Left renal cortex interstitium (tissue), 4 donors: ENCODE measurements at places on chromosomes 13 and 19. TPM values are rescaled to one million over a fixed set of nuclear protein-coding genes. Genes with fewer than 3 reads are reported as not detected.

NLRP11 gene
- 0.13 TPM for polyA plus RNA-seq

PRR20C gene
- polyA plus RNA-seq = not detected

KLK15 gene
- not detected for polyA plus RNA-seq

SLC10A2 gene
- 0.73 TPM for polyA plus RNA-seq

ZMYM5 gene
- polyA plus RNA-seq = 24.8 TPM

F7 gene
- 3.9 TPM for polyA plus RNA-seq

APOC4 gene
- not detected for polyA plus RNA-seq

C1QTNF9B gene
- 0.85 TPM for polyA plus RNA-seq

GPR183 gene
- polyA plus RNA-seq = 2.1 TPM

ZSCAN4 gene
- polyA plus RNA-seq = 0.09 TPM

ZNF284 gene
- 5.1 TPM for polyA plus RNA-seq

GRCh38 chr19:33343301-33343700, 30.2 kb upstream of the CEBPG start:
- DNase-seq = no peak

DNA sequence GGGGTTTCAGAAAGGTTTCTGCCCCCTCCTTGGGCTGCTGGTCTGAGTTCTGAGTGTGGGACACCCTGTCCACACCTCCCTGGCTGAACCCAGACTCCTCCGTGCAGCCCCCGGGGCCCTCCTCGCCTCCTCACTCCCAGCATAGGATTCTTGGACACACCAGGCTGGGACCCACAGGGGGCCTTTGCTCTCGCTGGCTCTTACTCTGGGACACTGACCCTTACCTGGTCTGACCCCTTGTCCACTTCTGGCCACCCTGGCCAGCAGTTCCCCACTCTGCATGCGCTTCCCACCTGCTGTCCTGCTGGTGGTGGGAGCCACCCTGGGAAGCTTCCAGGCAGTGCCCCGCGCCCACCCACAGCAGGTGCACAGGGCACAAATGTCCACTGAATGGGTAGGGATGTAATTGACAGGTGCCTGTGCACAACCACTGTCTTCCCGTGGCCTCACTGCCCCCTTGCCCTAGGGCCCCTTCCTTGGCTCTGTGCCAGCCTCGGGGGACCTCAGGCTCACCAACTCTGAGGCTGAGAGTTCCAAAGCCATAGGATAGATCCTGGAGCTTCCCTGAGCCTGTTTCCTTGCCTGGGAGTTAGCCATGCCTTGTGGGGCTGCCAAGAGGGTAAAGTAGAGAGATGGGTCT, 7.0 kb upstream of the SLC25A42 start:
- no peak for DNase-seq

- no peak for DNase-seq
Measured at GRCh38 chr13:32642858-32643257, 56.6 kb downstream of the PDS5B start.

DNA sequence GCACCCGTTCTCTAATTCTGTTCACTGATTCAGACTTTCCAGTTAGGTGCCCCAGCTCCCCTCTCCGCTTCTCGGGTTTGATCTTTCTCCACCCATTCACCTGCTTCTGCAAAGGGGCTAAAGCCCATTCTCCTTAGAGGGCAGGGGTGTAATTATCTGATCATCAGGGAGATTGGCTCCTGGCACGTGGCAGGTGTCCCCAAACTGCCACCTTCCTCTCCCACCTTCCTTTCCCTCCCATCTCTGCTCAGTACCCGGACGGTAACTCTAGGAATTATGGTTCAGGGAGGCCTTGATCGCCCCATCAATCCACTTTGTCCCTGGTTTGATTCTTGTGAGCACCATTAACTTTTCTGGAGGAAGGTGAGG, 212 bp downstream of the FFAR1 start:
- no peak for DNase-seq

GRCh38 chr13:47454986-47455385, 546.1 kb downstream of the SUCLA2 start:
- no peak for DNase-seq

GRCh38 chr19:16045893-16046292, 30.4 kb upstream of the TPM4 start:
- DNase-seq = no peak

GRCh38 chr13:94712287-94712811, at the start of gene SOX21:
Gene SOX21, minus strand, starts transcription at chr13:94712545. Its CDS starts 496 bp downstream, at chr13:94712049.
- DNase-seq = no peak

DNA sequence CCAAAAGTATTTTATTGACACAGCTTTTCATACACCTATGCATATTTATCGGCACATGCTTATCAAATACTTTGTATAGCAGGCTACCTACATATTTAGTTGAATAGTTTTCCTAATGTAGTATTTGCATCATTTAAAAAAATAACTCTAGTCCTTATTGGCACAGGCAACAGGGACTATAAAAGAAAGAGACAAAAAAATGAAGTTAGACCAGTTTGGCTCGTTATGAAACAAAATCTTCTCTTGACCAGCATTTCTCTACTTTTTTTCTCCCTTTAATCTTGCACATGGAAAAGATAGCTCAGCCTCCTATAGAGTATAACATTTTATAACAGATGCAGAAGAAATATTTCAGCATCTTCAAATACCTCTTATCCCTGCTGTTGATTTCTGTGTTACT, 794.8 kb upstream of the MIR17HG start:
- no peak for DNase-seq

DNA sequence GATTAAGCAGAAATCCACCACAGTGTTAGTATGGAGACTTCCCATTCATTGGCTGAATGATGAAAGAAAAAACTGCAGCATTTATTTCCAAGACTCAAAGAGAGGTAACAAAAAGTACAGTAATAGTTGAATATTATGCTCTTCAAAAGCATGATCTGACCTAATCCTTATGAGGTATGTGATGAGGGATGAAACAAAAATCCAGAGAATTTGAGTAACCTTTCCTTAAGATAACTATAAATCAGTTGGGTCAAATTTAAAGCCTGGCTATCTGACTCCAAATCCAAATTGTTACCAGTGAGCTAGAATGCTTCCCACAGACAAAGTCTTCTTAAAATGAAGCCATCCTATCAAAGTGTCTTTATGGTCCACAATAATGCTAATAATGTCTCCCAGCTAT, 38.1 kb downstream of the NUFIP1 start:
- DNase-seq = no peak

DNA sequence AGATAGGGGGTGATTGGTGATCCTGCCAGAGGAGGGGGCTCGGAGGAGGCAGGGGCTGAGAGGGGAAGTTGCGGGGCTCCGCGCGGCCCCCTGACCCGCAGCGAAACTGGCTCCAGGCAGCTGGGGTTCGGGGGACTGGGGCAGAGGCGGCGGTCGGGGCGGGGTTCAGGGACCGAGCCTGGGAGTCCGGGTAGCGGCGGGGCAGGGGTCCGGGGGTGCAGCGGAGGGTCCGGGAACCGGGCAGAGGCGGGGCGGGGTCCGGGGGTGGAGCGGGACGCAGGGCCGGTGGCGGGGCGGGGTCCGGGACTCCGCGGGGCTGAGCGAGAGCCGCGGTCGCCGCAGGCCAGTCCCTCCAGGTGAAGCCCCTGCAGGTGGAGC, 1.2 kb downstream of the MADCAM1 start:
- no peak for DNase-seq

DNA sequence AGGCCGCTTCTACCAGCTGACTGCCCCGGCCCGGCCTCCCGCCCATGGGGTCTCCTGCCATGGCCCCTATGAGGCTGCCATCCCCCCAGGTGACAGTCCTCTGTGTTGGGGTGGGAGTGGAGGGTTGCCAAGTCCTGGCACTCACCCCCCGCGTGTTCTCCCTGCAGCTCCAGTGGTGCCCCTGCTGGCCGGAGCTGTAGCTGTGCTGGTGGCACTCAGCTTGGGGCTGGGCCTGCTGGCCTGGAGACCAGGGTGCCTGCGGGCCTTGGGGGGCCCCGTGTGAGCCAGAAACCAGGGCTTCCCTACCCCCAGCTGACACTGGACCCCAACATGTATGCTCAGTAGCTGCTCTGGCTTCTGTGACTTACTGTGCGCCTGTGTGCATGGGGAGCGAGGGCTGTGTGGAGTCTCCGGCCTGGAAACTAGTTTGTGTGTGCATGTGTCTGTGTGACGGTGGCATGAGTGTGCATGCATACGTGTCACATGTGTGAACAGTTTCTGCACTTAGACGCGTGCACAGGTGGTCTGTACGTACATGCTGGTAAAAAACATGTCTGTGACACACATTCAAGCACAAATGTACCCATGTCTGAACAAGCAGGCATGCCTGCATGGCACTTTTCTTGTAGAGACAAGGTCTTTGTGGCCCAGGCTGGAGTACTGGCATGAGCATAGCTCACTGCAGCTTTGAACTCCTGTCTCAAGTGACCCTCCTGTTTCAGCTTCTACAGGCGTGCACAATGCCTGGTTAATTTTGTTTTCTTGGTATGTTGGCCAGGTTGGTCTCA, 4.9 kb downstream of the ACP4 start:
- DNase-seq = no peak

- no peak for DNase-seq
Measured at GRCh38 chr13:44031555-44031954, 151.9 kb downstream of the LACC1 start.

GRCh38 chr19:19453125-19453454, 47.6 kb downstream of the GATAD2A start:
- DNase-seq = no peak

DNA sequence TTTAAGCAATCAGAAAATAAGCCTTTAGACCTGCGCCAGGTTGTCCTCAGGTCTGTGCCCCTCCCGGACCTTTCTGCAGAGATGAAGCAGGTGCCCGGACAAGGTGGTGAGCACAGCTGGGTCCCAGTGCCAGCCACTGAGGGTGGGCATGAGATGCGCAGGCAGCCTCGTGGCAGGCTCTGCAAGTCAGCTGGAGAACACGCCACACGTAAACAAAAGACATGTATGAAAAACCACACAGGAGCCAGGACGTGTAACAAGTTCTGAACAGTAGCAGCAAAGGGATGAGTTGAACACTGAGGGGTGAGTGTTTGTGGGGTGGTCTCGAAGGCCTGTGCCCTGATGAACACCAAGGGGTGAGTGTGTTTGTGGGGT, 68.8 kb upstream of the MCF2L start:
- DNase-seq = no peak

- DNase-seq = no peak
Measured at GRCh38 chr13:66635526-66635925, 594.6 kb downstream of the PCDH9 start.

DNA sequence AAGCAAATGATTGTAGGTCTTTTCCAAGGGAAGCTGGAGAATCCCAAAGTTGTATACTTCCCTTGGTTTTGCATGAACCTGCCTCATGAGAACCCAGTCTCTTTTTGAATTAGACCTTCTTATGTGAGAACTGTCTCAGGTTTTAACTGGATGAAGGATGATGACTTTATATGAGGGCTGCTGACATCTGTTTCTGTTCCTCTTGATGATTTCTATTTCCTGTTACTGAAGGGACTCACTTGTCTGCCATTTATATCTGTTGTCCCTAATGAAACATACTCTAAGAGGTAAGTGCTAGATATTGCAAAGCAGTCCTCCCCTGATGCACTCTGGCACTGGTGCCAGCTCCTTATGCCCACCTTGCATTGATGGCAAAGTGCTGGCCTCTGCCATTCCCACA, 33.6 kb downstream of the ERICH4 start:
- no peak for DNase-seq

DNA sequence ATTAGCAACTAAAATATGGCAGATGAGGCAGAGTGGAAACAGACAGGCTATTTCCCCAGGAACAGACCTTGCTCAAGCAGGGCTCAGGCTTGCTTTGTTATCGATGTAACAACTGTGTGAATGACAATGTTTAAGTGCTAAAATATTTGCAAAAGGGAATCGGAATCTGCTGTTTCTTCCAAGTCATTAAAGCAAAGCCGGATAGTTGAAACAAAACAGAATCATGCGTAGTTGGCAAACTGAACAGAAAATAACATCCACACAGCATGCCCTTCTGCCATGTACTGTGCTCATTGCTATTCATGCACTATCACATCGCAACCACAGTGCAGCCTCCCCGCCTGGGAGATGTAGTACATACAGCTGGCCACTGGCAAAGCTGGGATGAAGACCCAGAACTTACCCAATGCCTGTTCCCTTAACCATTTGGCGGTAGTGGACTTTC, 799.1 kb downstream of the DIAPH3 start:
- DNase-seq = no peak

DNA sequence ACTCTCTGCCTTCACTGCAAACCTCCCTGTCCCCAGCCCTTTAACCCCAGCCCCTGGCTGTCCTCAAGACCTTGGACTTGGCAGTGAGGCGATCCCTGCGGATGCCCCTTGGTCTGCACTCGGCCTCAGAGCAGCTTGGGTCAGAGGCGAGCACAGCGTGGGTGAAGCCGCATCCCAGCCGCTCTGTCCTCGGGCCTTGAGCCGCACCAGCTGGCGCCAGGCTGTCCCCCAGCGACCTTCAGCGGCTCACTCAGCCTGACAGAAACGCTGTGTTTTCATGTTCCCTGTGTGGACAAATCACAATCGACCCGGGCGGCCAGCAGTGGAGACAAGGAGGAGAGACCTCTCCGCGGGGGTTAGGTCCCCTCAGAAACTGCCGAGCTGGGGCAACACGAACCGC, 52.0 kb downstream of the GNG7 start:
- no peak for DNase-seq

- DNase-seq = no peak
Measured at GRCh38 chr19:56273563-56274117, 1.1 kb downstream of the EDDM13 start.

- no peak for DNase-seq
Measured at GRCh38 chr13:46369506-46370277, 17.4 kb downstream of the RUBCNL start.
